ENCODE measurements at places on chromosomes 16 and 17.

GRCh38 chr17:36501351-36501750 is 14.9 kb downstream of the ZNHIT3 start:
- no peak for DNase-seq

- no peak for DNase-seq
These were observed 18.0 kb upstream of the TRIM37 start for GRCh38 chr17:59124665-59125064.

DNA sequence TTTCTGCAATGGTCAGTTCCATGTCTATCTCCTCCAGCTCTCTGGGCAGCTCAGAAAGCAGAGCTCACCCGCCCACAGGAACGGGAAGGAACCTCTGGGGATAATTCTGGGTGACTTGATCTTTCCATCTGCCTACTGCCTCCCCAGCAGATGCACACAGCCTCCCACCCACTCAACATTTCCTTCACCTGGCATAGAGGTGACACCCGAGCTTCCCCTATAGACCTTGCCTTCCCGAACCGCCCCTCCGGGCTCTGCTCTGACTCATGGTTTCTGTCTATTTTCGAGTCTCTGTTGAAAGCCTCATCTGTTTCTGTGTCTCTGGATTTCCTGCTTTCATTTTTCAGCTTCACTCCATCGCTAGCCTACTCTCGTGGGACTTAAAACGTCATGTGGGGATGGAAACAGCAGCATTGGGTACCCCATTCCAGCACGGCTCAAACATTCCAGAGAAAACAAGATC is 11.4 kb downstream of the GGA3 start:
- no peak for DNase-seq

- DNase-seq: no peak
These were observed 173.1 kb downstream of the PARN start for GRCh38 chr16:14456793-14457481.

DNA sequence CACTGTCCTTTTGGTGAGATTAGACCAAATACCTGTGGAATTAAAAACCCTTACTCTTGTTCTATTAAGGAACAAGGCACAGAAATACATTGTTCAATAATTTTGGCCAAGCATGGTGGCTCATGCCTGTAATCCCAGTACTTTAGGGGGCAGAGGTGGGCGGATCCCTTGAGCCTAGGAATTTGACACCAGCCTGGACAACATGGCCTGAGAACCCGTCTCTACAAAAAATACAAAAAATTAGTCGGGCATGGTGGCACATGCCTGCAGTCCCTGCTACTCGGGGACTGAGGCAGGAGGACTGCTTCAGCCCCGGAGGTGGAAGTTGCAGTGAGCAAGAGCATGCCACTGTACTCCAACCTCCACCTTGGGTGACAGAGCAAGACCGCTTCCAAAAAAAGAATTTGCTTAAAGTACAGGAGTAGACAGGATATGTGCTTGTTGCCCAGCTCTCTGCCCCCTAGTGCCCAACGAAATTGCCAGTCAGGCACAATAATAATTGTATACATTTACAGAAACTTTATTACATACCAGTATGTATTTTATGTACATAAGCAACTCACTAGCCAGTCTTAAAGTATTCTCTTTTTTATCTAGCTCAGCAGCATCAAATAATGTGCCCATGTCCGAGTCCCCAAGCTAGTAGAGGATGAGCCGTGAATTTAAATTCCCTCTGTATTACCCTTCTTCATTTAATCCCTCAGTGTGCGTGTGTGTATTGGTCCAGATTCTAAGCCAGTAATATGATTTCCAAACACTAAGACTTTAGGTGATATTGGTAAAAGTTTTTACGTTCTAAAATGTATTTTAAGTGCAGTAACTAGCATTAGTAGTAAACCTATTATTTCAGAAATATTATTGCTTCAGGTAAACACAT is 1.4 kb downstream of the THUMPD1 start:
- DNase-seq: no peak

- DNase-seq: no peak
These were observed 23.4 kb downstream of the NUP85 start for GRCh38 chr17:75228847-75229246.

DNA sequence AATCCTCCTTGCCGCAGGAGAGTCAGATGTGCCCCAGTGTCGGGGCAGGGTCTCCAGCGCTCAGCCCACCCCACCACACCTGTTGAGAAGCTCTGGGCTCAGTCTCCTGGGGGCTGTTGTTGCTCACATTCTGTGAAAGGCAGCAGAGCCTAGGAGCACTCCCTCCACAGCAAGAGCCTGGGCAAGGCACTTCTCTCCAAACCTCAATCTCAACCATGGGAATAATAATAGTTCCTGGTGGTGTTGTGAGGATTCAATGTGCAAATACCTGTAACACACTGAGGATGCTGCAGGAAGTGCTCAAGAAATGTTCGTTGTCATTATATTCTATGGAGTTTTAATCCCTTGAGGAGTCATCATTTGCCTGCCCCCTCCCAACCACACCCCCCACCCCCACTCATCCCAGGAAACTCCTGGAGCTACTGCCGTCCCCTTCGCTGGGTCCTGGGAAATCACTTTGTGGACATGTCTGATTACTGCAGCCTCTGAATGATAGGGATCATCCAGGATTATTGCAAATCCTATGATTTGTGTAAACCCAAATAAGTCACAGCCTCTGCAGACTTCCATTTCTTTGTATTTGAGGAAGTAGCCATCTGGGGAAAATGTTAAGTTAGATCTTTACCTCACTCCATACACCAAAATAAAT is 61.5 kb downstream of the CCT6B start:
- DNase-seq: no peak

- DNase-seq: no peak
These were observed 28.5 kb downstream of the ARHGAP17 start for GRCh38 chr16:24986512-24987303.

GRCh38 chr17:64358261-64358788 is 32.3 kb downstream of the PECAM1 start:
- DNase-seq: no peak

DNA sequence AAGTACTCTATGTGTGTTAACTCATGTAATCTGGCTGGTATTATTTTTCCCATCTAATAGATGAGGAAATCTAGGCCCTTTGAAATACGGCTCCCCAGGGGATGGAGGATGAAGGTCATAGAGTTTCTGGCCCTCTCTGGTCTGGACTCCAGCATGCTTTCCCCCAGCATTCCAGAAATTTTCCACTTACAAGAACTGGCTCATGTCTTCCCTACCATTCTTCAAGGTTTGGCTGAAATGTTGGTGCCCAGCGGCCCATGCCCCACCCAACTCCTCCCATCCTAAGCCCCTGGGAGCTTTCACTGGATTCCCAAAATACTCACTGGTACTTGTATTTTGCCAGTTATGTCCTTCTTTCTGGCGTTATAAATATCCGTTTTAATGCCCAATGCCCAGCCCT is 237.5 kb upstream of the NLRP1 start:
- DNase-seq: no peak

DNA sequence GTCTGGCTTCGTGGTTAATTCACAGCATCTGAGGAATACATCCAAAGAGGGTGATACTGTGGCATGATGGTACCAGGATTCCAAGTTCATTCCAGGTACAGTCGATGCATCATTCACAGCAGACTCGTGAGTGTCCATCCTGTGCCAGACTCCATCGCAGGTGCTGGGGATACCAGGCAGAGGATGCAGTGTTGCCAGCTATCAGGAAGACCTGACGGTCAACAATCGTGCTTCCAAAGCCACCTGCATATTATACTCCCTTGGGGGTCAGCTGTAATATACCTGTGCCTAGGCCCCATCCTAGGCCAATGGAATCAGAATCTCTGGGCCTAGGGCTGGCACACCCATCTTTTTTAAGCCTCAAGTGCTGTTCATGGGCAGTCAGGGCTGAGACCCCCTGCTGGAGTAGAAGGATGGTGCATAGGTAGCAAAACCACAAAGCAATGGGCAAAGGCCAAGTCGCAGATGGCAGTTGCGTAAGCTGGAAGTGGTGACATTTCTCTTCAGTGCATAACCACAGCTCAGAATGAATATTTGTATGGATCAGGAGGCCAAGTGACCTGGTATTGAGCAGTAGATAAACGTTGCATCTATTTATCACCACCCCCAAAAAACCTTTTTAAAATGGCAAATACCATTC is 42.9 kb upstream of the C16orf78 start:
- no peak for DNase-seq

DNA sequence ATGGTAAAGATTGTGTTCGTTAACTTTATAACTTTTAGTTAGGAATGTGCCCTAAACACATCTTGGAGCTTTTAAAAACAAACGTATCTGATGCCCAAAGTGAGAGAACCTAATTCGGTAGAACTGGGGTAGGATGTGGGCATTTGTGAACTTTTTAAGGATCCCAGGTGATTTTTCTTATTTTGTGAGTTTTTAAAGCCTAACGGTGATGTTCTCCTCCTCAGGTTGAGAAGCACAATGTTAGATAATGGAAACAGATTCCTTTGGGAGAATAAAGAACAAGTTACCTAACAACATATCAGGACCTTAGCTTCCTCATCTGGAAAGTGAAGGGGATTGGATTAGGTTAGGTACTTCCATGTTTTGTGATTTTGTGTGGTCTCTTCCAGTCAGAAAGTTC is 687 bp downstream of the SAP30BP start:
- no peak for DNase-seq

DNA sequence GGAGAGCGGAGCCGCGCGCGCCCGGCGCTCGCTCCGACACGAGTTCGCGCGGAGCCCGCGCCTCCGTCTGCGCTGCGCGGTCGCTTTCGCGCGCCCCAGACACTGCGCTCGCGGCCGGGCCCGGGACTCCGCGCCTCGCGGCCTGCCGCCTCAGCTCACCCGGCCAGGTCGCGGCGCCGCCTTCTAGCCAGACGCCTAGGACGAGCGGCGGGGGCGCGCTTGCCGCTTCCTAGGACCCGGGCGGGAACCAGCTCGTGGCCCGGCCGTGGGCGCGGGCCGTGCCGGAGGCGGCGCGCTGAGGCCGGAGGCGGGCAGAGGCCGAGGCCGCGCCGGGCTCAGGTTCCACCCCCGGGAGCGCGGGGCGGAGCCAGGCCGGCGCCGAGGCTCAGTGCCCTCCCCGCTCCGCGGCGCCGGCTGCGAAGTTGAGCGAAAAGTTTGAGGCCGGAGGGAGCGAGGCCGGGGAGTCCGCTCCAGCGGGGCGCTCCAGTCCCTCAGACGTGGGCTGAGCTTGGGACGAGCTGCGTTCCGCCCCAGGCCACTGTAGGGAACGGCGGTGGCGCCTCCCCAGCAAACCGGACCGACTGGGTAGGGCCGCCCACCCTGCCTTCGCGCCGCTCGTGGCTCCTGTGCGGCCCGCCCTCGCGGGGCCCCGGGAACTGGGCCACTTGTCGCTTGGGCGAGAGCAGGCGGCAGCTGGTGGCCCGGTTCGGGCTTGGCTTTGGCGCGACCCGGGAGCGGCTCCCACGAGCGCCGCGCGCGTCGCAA is at the start of gene SPHK1:
Gene SPHK1 (plus strand): TSS at position 388 of the 765 bp plus-strand sequence. CDS start 1,036 bp downstream, outside the sequence.
- DNase-seq: peak; percentile 71

DNA sequence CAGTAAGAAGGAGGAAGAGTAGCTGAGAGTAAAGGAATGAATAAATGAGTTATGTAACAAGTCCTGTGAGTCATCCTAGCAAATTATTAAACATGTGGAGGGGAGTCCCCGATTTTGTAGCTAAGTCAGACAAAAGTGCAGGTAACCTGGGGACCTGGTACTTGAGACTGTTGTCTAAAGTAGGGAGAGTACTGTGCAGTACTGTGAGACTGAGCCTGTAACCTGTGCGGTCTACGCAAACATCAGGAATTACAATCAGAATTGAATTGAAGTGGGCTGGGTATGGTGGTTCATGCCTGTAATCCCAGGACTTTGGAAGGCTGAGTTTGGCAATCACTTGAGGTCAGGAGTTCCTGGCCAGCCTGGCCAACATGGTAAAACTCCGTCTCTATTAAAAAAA is 35.7 kb downstream of the IKZF3 start:
- DNase-seq: no peak

DNA sequence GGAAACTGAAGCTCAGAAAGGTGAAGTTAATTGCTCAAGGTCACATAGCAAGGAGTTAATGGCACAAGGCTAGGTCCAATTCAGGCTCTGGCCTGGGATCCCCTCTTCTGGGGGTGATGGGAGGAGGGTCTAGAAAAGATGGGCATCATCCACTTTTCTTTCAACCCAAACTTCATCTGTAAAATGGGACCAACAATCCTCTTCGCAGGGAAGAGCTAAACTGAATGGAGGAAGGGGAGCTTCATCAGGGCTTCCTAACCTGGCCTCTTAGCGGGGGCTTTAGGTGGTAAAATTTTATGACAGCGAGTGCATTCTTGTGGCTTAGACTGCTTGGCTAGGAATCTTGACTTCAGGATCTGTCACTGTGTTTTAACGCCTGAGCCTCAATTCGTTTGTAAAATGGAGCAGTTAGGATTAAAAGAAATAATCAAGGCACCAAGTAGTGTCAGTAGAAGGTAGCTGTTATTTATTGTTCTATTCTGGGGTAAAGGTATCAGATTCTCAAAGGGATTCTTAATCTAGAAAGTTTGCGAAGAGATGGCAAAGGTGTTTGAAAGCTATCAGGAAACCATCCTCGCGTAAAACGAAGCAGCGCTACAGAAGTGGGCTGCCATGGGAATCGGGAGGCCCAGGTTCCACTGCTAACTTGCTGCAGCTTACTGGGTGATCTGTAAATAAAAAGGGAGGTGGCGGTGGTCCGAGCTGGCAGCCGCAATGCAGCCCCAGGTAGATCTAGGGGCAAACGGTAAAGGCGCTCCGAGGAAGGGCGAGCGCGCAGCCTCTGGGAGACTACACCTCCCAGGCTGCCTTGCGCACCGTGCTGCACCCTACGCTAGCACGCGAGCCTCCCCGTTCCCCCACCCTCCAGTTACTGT is 1.5 kb upstream of the SRCAP start:
- DNase-seq: no peak

DNA sequence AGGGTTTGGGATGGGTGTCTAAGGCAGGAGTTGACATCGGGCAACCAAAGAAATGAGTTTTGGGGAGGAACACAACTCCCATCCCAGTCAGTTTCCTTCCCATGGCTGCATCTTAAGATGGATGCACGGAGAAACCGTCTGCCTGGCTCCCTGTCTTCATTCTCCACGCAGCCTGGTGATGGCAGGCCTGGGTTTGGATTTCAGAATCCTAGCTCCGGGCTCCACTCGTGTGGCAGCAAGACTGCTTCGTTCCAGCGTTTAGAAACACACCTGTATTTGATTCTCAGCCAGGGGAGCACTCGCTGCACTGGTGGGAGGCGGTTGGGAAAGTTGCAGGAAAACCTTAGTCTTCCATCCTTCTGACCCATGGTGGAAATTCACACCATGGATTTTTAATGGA is 141.1 kb downstream of the RAB11FIP4 start:
- no peak for DNase-seq

- no peak for DNase-seq
These were observed 27.1 kb downstream of the CDH13 start for GRCh38 chr16:82653550-82654511.

- DNase-seq: no peak
These were observed 20.3 kb downstream of the SMG6 start for GRCh38 chr17:2283302-2283701.
